ENCODE measurements at places on chromosomes 2 and 18. TPM values are rescaled to one million over a fixed set of nuclear protein-coding genes. Genes with fewer than 3 reads are reported as not detected.

Gene SCYGR2
- not detected for total RNA-seq

Gene CYP27C1
- total RNA-seq, result not detected

Gene IGFBP5
- 731 TPM for total RNA-seq

Gene SIGLEC15
- total RNA-seq, result 1.2 TPM

Gene ALPP
- total RNA-seq, result not detected

Gene RUFY4
- not detected for total RNA-seq

Gene FMNL2
- total RNA-seq, result 35.4 TPM

Gene AP1S3
- 10.2 TPM for total RNA-seq

Gene OLA1
- total RNA-seq, result 103 TPM

Gene PPP1R1C
- 2.2 TPM for total RNA-seq
